ENCODE measurements at places on chromosomes 16 and 17.

DNA sequence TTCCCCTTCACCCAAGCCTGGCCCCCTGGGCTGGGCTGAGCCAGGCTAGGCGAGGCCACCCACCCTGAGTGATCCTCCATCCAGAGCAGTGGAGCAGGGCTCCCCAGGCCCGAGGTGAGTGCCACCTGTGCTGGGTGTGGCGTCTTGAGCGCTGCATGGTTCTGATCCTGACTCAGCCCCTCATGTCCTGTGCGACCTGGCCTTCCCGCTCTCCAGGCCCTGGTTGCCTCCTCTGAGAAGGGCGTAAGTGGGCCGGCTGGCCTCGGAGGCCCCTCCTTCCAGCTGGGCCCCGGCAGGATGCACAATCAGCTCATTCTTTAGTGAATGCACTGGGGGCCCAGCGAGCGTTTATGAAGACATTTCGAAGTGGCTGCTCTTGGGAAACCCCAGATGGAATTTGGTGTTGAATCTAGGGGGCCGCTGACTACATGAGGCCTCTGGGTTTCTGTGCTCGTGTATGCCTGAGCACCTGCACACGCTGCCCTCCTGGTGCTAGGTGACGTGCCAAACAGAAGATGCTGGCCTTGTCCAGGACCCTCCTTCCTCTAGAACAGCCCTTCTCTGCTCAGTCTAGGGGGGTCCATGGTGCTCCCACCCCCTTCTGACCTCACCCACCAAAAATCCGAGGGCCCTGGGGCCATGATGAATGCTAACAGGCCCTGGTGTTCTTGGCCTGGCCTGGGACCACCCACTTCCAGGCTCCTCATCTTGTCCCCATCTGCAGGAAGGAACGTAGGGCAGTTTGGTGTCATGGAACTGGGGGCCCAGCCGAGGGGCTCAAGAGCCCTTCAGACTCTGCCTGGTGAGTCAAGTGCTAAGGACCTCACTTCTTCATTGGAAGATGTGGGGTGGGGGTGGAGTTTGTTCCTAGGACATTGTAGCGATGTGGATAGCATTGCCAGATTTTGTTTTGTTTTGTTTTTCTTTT lies 3.6 kb upstream of the TMEM92 start:
- peak; percentile 60 for DNase-seq

DNA sequence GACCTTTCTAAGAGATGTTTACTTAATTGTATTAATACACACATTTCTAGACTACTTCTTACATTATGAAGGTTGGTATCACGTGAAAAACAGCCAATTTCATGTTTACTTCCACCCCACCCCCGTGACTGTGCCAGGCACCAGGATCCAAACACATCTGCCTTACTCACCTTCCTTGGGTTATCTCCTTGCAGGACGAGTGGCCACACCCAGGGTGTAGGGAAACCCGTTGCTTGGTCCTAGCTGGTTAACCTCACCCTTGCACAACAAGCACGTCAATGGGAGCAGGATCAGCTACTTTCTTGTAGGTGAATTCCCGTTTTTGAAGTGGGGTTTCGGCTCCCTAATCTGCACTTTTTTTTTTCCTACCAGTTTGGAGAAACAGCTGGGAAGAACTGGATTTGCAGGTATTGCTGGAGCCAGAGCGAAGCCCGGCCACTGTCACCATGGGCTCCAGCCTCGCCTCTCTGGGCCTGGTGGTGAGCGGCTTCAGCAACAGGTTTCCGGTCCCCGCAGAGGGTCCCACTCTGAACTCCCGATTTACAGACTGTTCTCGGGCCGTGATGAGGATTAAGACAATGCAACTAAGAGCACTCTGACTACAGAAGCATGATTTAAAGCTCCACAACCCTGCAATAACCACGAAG lies 2.1 kb upstream of the UBB start:
- no peak for DNase-seq

DNA sequence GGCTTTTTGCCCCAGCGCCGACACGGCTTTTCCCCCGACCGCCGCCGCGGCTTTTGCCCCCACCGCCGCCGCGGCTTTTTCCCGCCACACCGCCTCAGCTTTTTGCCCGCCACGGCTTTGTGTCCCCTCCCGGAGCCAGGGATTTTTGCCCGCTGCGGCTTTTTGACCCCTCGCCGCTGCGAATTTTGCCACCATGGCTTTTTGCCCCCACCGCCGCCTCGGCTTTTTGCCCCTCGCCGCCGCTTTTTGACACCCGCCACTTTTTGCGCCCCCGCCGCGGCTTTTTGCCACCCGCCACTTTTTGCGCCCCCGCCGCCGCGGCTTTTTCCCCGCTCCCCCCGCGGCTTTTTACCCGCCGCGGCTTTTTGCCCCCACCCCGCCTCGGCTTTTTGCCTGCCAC lies 1342.5 kb downstream of the TP53TG3F start:
- DNase-seq, result no peak

GRCh38 chr17:36592316-36592715 lies 637 bp downstream of the DHRS11 start:
- peak; percentile 28 for DNase-seq

DNA sequence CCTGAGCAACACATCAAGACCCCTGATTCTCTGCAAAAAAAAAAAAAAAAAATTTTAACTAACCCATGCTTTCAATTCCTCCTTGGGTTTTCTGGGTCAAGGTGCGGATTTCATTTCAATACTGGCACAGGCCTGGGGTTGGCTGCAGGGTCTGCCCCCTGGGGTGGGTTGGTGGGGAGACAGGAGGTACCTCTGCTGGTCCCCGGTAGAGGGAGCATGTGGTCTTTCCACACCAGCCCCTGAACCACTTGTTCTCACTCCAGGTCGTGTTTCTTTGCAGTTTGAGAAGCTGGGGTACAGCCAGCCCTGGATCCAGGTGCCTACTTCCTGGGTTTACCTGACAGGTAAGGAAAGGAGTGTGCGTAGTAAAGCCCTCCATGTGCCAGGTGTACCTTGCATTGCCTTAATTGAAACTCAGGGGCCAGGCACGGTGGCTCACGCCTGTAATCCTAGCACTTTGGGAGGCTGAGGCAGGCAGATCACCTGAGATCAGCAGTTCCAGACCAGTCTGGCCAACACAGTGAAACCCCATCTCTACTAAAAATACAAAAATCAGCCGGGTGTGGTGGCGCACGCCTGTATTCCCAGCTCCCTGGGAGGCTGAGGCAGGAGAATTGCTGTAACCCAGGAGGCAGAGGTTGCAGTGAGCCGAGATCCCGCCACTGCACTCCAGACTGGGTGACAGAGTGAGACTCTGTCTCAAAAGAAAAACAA lies 21.8 kb downstream of the SDR42E2 start:
- no peak for DNase-seq

- peak; percentile 10 for DNase-seq
These were observed at the start of gene C16orf96 for GRCh38 chr16:4556112-4556511. TSS of gene C16orf96 (plus strand) at chr16:4556340. CDS start at chr16:4556490, 150 bp downstream.

DNA sequence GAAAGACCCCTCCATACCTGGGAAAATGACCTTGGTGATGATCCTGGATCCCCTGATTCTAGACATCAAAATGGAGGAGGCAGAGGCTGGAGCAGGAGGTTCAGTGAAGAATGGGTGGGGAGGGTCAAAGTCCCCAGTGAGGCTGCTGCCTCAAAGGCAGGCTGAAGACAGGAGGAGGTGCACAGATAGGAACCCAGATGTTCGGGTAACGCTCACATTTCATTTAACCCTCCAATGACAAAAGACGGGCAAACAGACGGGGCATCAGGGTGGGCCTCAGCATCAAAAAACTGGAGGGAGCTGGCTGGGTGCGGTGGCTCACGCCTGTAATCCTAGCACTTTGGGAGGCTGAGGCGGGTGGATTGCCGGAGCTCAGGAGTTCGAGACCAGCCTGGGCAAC lies at the start of gene ANKRD40CL:
ANKRD40CL (minus strand) TSS at position 73 of the 400 bp plus-strand sequence. CDS start 605 bp downstream, outside the sequence.
- no peak for DNase-seq

DNA sequence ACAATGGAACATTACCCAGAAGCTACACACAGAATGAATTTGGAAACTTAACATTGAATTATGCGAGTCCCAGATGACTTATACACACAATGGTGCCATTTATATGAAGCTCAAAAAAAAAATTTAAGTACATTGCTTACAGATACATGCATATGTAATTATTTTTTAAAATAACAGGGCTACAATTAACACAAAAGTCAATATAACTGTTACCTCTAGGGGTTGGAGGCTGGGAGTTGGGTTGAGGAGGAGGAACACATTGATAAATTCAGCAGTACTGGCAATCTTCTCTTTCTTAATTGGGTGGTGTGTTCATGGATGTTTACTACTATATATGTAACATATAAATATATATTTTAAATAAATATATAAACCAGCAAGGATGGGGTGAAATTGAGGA lies 1.1 kb downstream of the ZNF23 start:
- DNase-seq, result no peak

- peak; percentile 78 for DNase-seq
These were observed 108.2 kb downstream of the SLC39A11 start for GRCh38 chr17:72984145-72984925.

GRCh38 chr16:19781226-19781625 lies 63.2 kb downstream of the IQCK start:
- no peak for DNase-seq

- DNase-seq, result no peak
These were observed 2.1 kb upstream of the ZG16B start for GRCh38 chr16:2827831-2828520.

DNA sequence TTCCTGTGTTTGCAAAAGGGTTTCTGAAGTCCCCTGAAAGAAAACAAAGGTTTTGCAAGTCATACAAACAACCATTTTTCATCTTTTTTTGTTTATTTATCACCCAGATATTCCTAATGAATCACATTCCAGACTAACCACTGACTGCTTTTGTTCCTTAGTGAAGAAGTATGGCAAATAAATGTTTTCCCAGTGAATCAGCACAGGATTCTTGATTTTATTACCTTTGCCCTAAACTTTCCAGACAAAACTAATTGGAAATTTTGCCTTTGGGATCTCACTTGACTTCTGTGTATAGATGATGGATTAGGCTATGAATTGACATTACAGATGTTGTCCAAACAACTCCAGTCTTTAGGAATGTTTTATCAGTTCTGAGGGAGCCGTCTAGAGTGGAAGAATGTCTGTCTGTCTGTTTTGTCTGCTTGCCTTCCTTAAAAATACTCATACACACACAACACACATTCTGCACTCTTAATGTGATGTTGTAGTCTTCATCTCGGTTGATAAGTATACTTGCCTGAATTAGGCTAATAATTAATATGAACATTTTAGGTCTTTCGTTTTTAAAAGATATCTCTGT lies 48.9 kb downstream of the VMP1 start:
- peak; percentile 89 for DNase-seq

- DNase-seq, result no peak
These were observed 43.4 kb downstream of the CCDC42 start for GRCh38 chr17:8701221-8701620.

DNA sequence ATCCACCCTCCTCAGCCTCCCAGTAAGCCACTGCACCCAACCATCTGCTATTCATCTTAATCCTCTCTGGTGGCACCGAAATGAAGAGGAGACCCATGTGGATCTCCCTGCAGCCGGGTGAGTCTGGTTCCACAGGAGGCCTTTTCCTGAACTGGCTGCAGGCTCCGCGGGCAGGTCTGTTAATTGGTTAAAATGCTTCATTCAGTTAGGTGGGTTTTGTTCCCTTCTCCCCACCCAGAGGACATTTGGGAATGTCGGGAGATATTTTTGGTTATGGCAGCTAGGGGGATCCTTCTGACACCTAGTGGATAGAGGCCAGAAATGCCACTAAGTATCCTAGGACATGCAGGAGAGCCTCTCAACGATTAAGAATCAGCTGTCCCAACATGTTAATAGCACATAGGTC lies 16.7 kb downstream of the C16orf54 start:
- peak; percentile 63 for DNase-seq

- peak; percentile 95 for DNase-seq
These were observed at the start of gene CCL2 for GRCh38 chr17:34254651-34255380. TSS of gene CCL2 (plus strand) at chr17:34255285. CDS start at chr17:34255350, 65 bp downstream.

DNA sequence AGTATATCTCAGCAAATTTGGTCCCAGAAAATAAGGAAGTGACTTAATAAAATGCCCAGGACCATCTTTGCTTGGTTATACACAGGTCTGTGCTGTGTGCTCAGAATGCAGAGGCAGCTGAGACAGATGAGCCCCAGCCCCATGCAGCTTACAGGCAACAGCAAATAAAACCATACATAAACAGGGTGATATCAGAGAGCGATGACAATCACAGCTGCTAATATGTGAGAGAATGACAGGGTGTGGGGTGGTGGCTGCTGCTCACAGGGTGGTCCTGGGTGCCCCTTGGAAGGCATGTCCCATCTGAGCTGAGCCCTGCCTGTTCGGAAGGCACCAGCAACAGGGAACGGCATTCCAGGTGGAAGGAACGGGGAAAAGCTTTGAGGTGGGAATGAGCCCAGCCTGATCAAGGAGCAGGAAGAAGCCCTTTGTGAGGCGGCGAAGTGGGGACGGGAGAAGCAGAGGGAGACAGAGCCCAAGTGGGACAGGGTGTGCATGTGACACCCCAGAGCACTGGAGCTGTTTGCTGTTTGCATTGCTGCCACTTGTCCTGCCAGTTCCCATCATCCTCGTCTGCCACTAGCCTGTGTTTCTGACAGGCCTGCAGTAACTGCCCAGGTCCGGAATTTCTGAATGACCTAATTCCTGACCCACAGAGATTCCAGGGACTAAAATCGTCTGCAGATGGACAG lies 150.5 kb downstream of the KATNIP start:
- no peak for DNase-seq

DNA sequence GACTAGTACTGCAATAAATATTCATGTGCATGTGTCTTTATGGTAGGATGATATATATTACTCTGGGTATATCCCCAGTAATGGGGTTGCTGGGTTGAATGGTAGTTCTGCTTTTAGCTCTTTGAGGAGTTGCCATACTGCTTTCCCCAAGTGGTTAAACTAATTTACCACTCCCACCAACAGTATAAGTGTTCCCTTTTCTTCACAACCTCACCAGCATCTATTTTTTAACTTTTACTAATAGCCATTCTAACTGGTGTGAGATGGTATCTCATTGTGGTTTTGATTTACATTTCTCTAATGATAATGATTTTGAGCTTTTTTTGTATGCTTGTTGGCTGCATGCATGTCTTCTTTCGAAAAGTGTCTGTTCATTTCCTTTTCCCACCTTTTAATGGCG lies 32.9 kb downstream of the ITGAM start:
- no peak for DNase-seq

GRCh38 chr17:59829217-59830006 lies 63.3 kb downstream of the TUBD1 start:
- DNase-seq, result peak; percentile 99

GRCh38 chr17:79946352-79947231 lies 89.1 kb downstream of the TBC1D16 start:
- DNase-seq, result no peak

- DNase-seq, result no peak
These were observed at the start of gene ENPP7 for GRCh38 chr17:79730769-79731483. TSS of gene ENPP7 (plus strand) at chr17:79730943. CDS start at chr17:79731140, 197 bp downstream.

DNA sequence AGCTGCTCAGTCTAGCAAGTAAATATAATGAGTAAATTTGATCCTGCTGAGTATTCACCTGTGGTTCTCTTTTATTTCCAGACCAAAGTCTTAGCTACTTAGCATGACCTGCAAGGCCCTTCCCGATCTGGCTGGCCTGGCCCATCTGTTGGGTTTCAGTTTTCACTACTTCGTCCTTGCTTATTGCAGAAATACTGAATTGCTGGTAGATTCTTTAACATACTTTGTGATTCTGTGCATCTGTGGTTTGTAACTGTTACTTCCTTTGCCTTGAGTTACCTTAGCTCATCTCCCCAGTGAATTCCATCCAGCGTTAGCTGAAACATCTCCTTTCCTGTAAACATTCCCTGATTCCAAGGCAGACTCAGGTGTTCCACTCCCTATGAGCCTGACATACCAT lies 131.1 kb downstream of the PHKB start:
- no peak for DNase-seq

- DNase-seq, result no peak
These were observed 94.3 kb downstream of the MAP2K6 start for GRCh38 chr17:69508814-69509213.

- DNase-seq, result no peak
These were observed 21.6 kb upstream of the METRNL start for GRCh38 chr17:83057793-83058265.

- no peak for DNase-seq
These were observed 24.6 kb downstream of the COPRS start for GRCh38 chr17:31834448-31834847.

Measured in RPMI7951 (cell line).